Naive thymus-derived CD4-positive, alpha-beta T cell (primary cell): ENCODE measurements at places on chromosomes 7 and 10. TPM values are rescaled to one million over a fixed set of nuclear protein-coding genes. Genes with fewer than 3 reads are reported as not detected.

GRCh38 chr7:131945957-131946544, 389.6 kb upstream of the PODXL start:
- DNase-seq: no peak

Gene FAM237B
- not detected for total RNA-seq

DNA sequence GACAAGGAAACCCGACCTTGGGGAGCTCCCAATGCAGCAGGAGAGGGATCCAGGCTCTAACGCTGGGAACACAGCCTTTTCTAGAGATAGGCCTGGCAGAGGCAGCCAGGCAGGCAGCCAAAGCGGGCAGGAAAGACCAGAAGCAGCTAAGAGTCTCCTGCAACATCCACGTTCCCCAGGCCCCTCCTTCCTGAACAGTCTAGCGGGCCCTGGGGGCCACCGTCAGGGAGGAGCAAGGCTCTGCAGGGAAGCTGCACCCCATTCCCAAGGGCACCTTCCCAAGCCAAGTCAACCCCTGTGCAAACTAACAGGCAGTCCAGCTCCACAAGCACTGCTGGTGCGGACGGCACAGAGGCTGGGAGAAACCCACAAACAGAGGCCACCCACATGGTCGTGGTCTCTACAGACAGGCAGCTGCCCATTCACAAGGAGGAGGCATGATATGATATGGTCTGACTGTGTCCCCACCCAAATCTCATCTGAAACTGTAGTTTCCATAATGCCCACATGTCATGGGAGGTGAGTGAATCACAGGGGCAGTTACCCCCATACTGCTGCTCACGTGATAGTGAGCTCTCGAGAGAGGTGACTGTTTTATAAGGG, 115.7 kb downstream of the MAD1L1 start:
- no peak for DNase-seq

Gene TRPV5
- not detected for total RNA-seq

GRCh38 chr10:30387646-30388243, 38.7 kb upstream of the MTPAP start:
- DNase-seq: no peak

Gene AKR1C2
- not detected for total RNA-seq

GRCh38 chr10:48389272-48389671, 82.8 kb downstream of the MAPK8 start:
- DNase-seq: no peak

- DNase-seq: no peak
Observed at GRCh38 chr10:78524941-78525340, 491.3 kb downstream of the RPS24 start.

DNA sequence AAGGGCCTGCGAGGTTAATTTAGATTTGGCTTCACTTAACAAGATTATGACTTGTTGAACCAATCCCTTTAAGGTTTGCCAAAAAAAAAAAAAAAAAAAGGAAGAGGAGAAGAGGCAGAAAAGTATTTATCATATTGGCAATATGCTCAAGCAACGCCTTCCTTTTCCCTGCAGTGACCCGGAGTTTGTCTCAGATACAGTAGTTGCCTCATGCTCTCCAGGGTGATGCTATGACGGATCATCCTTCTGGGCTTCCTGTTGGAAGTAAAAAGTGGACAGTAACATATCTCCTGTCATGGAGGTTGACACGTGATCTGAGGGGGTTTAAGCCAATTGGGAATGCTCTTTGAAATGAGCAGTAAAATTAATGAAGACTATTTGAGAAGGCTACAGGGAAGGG, 117.3 kb downstream of the BMPER start:
- DNase-seq: no peak

Gene BMS1
- 18.1 TPM for total RNA-seq

- no peak for DNase-seq
Observed at GRCh38 chr7:99255463-99255862, 17.2 kb upstream of the MYH16 start.

DNA sequence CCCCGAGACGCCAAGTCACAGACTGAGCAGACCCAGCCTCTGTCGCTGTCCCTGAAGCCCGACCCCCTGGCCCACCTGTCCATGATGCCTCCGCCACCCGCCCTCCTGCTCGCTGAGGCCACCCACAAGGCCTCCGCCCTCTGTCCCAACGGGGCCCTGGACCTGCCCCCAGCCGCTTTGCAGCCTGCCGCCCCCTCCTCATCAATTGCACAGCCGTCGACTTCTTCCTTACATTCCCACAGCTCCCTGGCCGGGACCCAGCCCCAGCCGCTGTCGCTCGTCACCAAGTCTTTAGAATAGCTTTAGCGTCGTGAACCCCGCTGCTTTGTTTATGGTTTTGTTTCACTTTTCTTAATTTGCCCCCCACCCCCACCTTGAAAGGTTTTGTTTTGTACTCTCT, 215.6 kb downstream of the TCF7L2 start:
- DNase-seq: no peak

GRCh38 chr10:963655-964054, 24.6 kb upstream of the GTPBP4 start:
- DNase-seq: no peak

DNA sequence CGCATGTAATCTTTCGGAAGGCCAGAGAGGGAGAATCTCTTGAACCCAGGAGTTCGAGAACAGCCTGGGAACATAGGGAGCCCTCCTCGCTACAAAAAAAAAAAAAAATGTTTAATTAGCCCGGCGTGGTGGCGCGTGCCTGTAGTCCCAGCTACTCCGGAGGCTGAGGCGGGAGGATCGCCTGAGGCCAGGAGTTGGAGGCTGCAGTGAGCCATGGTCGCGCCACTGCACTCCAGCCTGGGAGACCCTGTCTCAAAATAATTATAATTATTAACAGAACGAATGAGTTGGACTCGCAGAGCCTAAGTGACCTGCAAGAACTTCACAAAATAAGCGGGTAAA, 794 bp downstream of the PCGF6 start:
- no peak for DNase-seq

GRCh38 chr7:137798073-137798763, 48.6 kb downstream of the DGKI start:
- DNase-seq: no peak

DNA sequence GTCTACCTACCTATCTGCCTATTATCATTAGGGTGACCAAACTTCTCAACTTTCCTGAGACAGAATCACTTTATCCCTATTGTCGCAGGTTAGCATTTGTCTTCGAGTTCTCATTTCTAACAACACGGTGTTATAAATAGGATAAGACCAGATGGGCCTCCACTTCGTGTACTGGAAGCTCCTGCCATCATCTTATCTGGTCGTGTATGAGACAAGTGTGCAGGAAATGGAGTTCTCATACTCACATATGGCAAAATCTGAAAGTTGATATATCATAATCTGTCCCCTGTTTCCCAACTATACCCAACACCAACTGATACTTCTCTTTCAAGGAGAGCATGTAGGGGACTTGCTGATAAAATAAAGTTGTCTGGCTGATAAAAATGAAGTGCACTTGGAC, 287.4 kb upstream of the FOXK1 start:
- DNase-seq: no peak

DNA sequence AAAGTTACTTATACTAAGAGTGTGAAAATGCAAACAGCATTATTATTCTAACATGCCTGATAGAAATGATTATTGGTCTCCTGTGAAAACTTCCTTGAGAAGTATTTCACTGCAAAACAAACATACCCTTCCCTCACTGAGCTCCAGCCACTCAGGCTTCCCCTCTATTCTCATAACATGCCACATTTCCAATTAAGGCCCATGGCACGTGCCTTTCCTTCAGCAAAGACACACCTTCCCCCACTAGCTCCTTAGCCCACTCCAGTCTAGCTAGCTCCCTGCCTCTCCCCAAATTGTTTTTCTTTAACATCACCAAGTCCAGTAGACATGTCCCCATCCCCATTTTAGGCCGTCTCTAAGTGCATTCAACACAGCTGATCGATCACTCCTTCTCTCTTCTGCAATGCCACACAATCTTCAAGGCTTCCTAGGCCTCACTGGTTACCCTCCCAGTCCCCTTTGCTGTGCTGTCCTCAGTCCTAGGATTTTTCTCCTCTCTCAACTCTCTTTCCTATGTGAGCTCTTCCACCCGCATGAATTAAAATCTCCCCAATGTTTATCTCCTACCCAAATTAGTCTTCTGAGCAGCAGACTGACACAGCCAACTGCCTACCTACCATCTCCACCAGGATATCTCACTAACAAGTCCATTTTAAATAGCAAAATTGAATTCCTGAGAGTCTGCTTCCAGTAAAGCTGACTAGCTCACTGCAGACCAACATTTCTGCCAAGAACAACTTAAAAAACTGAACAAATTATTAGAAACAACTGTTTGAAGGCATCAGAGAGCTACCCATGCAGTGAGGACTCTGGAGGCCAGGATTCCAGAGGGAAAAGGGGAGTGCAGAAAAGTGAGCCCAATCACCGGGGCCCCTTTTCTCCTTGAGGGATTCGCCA, 11.9 kb downstream of the CYTH3 start:
- no peak for DNase-seq

- no peak for DNase-seq
Observed at GRCh38 chr10:86755454-86755739, 1.0 kb upstream of the BMPR1A start.

Gene PLAU
- total RNA-seq: 0.87 and 0.94 TPM in 2 replicates

GRCh38 chr7:30164567-30164966, 29.8 kb downstream of the MTURN start:
- no peak for DNase-seq

Gene ALOX5
- total RNA-seq: 143 TPM

DNA sequence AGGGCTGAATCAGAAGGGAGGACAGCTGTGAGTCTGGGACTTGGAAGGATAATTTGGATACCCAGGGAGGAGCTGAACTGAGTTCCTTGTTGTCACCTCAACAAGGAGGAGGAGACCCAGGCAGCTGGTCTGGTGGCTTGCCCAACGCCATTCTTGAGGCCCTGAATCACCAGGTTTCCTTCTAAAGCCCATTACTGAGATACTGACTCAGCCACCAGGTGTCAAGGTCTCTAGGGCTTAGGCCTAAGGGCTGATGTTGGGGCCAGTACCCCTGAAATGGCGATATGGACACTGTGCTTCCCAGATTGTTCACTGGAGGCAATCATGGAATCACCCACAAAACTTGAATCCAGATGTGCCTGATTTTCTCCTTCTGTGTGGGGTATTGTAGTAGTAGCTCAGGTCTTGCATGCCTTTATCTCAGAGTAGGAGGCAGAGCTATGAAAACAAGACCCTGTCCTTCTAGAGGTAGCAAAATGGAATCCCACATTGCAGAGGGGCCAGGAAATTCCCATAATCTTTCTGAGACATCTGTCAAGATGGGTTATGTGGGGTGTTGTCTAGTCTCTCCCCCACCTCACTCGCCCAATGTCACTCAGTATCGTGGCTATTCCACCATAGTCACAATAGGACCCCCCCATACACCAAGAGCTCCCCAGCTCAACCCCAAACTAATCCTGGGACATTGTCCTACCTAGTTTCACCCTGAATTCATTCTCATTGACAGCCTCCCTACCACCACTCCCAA, 1.8 kb upstream of the ATG9B start:
- DNase-seq: no peak

Gene KNDC1
- 0.05 TPM for total RNA-seq

DNA sequence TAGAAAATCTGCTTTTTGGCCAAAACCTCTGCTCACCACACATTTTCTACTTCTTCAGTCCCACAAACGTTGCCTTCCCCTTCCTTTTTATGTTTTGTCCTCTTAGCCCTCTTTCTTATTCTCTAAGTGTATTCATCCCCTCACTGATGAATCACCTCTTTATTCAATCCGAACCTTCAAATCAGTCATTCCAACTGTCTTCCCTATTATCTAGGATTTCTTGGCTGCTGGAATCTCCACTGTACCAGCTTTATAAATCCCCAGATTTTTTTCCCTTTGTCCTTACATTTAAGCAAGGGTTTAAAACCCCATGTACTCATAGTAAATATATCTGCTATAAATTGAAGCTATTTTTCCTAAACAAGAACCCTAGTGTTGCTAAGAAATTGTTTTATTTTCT, 176.9 kb downstream of the SEMA3A start:
- DNase-seq: no peak

DNA sequence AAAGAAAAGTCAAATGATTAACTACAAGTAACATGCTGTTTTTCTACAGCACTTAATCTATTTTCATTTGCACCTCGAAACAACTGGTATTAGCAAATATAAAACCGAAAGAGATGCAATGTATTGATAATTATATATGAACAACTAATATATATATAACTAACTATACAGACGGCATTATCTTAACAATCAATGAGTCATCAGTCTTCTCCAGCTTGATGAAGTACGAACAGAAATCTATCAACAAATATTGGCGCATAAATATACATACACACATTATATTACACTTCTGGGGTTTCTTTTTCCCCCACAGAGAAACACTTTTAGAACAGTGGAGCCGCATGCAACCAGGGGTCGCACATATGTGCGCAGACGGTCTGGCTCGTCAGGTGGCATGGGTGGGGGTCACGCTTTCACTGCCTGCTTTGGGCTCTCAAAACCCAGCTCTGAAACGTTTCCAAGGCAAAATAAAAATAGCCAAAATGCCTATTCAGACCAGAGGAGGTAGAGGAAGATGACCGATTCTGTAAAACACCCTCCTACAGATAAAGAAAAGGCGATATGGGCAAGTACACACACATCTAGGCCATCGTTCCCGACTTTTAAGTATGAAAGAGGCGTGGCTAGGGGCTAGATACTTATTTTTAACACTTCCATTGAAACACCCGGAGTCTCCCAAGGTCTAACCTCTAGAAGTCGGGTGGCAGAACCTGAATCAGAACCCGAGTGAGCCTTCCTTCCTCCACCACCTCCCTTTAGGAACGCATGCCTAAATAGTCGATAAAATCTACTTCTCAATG, 1.7 kb downstream of the ARHGAP12 start:
- no peak for DNase-seq

Gene FOXI2
- not detected in 2 replicates for total RNA-seq

DNA sequence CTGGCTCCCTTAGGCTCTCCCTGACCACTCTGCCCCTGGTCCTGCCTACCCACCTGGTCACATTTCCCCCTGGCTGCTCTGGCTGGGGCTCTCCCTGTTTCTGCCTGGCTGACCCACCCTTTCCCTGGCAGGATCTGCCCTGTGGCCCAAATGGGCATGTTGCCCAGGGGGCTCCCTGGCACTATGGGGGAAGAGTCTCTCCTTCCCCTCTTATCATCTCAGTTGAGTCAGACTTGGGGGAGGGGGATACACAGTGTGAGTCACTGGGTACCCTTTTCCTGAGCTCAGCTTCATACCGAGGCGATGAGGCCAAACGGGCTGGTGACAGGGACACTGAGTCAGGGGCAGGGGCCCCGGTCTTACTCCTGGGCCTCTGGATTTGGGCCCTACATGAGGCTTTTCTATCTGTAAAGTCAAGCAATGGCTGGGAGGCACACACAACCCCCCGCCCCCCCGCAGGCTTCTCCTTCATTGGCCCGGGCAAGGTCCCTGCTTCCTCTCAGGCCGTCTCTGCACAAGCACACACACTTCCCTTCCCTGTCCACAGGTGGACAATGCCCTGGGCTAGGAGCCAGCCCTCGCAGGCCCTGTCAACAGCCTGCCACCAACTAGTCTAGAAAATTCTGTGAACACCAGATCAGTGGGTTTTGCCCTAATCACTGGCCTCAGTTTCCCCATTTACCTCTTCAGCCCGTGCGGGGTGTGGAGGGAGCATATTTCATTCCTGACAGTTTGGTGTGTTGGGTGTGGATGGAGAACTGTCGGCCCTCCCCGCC, 627 bp upstream of the FLNC start:
- no peak for DNase-seq
